Stimulated activated CD4-positive, alpha-beta T cell treated with anti-CD3 and anti-CD28 coated beads, Interleukin-12 subunit alpha, Interleukin-12 subunit beta, amount 100 ng/mL, for 4 hours (primary cell): ENCODE measurements at places on chromosomes 16 and 17.

GRCh38 chr17:5511401-5512225 lies 25.2 kb downstream of the MIS12 start:
- DNase-seq: no peak

DNA sequence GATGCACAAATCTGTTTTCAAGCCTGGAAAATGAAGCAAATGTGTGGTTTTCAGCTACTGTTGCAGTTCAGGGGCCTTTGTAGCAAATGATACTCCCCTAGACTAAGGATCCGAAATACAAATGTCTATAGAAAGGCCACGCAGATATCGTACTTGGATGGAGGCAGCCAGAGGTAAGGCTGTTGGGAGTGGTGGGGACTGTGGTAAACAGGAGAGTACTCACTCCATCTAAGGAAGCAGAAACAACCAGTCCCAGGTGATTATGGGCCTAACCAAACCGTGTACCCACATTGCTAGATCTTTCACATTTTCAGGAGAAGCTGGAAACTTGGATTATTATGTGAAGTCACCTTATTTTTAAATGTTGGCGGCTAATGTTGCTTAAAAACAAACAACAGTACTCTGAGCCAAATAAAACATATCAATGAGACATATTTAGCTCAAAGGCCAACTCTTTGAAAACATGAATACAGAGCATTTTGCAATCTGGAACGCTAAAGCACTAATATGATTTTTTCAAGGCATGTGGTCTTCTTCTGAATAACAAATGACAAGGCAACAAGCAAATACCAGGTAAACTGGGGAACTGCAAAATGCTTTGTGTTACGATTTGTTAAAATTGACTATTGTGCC lies 110.1 kb downstream of the YPEL2 start:
- DNase-seq: no peak

GRCh38 chr17:18248300-18248731 lies 10.2 kb downstream of the FLII start:
- DNase-seq: peak; percentile 45

DNA sequence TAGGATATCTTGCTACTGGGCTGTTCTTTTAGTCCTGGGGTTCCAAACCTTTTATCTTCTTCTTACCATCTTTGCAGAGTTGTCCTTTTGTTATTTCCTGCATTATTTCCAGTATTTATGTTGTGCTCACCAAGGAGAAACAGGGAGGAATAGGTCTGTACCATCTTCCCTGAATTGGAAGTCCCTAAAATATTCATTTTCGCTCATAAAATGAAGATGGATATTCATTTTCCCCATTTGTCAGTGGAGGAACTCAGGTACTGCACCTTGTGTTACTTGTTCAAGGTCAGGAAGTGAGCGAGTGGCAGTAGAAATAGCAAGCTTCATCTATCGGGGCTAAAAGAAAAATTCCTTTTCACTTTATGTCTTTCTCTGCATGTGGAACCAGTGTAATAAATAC lies 989.7 kb downstream of the CDH11 start:
- DNase-seq: no peak

GRCh38 chr17:67253384-67253783 lies 8.4 kb upstream of the HELZ start:
- DNase-seq: no peak

DNA sequence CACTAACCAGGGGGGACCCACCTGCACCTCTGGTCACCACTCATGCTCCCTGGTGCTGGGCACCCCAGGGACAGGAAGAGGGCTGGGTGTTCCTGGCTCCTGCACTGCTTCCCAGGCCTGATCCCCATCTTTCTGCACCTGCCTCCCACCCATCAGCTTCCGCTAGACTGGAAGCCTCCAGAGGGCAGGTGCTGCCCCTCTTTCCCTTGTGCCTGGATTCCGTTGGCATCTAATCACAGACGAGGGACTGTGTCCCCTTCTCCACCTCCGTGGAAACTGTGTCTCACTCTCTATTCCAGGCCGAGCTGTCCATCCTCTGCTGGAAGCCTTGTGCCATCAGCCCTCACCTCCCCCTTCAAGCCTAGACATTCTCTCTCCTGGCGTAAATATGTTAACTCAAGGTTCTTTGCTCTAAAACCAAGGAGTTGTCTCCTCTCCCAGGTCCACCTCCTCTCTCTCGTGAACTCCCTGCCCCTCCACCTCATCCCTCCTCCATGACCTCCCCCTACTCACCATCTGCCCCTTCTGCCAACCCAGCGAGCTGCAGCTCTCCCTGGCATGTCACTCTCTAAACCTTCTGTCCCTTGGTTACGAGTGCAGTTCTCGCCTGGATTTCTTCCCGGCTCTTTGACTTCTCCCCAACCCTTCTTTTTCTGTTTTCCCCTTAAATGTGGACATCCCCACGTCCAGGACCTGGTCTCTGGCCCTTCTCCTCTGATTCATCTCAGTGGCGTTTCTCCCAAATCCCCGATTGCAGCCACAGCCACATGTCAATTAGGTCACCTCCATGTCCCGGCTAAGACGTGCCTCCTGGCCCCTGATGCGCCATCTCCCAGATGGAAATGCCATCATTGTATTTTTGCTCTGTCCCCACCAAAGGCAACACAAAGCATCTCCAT lies 107.7 kb downstream of the SEC14L1 start:
- DNase-seq: no peak

GRCh38 chr17:57106107-57106835 lies 21.2 kb downstream of the AKAP1 start:
- DNase-seq: no peak

DNA sequence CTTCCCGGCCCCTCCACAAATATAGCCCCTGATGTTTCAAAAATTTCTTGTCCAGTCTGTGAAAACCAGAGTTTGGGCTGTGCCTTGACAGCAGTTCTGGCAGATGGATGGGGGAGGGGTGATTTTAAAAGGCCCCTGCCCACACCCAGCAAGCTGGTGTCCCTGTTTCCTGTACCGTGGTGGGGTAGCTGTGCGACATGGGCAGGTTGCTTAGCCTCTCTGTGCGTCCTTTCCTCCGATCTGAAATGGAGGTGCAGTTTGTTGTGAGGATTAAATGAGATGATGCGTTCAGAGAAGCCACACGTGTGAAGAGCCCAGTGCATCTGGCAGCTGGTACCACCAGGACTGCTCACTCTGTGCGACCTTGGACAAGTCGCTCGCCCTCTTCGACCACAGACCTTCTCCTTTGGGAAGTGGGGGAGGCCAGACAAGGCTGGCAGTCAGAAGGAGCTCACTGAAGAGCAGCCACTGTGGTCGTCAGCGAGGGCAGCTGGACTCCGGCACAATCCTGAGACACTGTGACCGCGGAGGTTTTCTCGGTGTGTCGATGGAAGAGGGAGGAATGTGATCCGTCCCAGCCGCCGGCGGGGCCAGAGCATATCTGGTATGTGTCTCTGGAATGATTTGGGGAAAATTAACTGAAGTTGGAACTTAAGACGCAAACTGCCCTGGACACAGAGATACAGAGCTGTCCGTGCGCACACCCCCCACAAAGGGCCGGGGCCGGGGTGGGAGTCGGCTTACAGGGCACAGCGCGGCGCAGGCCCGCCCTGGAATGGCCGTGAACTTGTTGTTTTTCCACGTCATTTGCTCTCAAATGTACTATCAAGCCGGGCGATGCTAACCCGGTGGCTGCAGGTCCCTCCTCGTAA lies 721 bp upstream of the WFIKKN2 start:
- no peak for DNase-seq

- peak; percentile 78 for DNase-seq
Measured at GRCh38 chr17:61862975-61863800, at the start of gene BRIP1. TSS of gene BRIP1 (minus strand) at chr17:61863528. CDS start at chr17:61861539, 1,989 bp downstream.

GRCh38 chr16:27677263-27677662 lies 127.3 kb downstream of the KATNIP start:
- DNase-seq: no peak

GRCh38 chr17:44086364-44087311 lies 16.1 kb downstream of the G6PC3 start:
- peak; percentile 60 for DNase-seq

DNA sequence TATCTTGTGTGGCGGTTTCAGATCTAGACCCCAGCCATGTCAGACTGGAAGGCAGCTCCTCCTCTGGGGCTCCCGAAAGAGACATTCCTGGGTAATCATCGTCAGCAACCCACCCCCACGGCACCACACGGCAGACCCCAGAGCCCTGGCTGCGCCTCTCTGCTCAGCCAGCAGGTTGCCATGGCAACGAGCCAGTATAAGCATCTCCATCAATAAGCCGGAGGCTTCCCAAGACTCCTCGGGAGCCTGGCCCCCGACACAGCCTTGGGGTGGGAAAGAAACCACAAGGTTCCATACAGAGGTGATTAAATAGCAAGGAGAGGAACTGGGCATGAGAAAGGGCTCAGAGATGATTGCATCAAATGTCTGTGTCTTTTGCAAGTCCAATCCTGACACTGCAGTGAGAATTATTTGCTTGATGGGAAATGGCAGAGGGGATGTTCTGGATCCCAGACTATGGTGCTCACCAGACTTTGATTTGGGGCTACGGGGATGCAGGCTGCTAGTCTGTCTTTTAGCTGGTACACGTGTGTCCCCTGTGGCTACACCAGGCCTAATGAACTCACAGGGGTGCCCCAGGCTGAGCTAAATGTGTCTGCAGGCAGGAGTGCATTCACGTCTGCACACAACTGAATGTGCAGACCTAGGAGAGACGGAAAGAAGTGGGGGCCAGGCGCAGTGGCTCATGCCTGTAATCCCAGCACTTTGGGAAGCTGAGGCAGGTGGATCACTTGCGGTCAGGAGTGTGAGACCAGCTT lies 320.5 kb upstream of the TNRC6C start:
- DNase-seq: no peak

- DNase-seq: no peak
Measured at GRCh38 chr17:45243750-45244149, 18.1 kb downstream of the SPATA32 start.

DNA sequence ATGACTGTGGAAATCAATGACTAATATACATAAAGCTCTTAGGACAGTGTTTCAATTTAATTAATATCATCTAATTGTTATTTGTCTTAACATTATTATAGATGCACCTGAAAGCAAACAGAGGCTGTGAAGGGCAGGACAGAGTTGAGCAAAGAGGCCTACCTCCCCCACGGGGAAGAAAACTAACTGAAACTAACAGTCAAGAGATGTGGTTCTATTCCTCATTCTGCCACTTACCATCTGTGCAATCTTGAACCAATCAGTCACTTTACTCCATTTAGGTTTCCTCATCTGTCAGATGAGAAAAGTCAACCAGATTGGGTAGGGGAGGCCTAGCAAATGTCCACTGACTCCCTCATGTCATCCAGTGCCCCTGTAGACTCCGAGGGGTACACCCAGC lies 59.1 kb downstream of the C17orf67 start:
- DNase-seq: no peak

DNA sequence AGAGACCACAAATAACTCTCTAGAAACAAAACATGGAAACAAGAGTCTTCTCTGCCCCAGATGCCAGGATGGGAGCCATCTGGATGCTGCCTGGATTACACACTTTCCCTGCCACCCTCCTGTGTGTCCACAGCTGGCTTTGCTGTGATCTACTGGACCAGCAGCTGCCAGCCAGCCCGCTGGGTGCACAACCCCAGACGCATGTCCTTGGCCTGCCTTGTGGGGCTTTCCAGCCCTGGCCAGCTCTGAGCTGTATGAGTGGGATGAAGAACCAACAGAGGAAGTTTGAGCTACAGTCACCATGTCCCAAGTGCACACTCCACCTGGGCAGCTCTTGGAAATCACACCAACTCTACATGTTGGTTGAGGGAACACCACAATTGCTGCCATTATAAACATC lies 57.0 kb upstream of the TNRC6C start:
- DNase-seq: no peak

- no peak for DNase-seq
Measured at GRCh38 chr17:2852729-2853282, 56.6 kb downstream of the RAP1GAP2 start.

GRCh38 chr16:56269811-56270684 lies 78.8 kb downstream of the GNAO1 start:
- no peak for DNase-seq

GRCh38 chr16:70428178-70428998 lies 10.5 kb downstream of the ST3GAL2 start:
- DNase-seq: no peak

DNA sequence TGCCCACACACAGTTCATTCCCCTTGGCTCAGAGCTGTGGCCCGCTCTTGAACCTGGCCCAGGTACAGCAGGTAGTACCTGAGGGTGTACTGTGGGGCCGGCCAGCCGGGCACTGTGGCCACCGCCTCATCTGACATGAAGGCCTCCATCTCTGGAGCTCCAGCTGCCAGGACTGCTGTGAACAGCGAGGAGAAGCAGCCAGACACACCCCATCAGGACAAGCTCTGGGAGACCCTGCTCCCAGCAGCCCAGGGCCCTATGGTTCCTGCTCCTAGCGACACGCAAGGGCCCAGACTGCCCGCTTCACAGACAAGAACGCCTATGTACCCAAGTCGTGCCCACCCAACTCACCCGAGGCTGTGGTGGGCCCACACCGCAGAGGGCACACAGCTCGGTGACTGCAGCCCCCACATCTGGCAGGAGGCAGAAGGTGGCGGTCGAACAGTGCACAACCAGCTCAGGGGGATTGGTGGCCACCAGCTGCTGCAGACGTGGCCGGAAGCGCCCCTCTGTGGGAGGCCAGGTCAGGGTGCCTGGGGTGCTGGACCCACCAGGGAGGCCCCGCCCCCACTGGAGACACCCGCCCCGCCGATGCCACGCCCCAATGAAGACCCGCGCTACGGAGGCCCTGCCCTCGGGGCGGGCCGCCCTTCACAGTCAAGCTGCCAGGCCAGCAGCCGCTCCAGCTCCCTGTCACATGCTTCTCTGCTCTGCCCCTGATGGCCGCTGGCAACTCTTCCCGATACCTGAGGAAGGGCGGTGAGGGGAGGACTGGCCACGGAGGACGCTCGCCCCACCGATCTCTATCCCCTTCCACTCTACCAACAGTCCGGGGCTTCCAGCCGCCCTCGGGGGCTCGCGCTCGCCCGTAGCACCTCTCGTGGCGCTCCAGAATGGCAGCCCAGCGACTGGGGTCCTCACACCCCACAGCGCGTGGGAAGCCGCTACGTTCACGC lies 1.1 kb upstream of the STUB1 start:
- peak; percentile 53 for DNase-seq

DNA sequence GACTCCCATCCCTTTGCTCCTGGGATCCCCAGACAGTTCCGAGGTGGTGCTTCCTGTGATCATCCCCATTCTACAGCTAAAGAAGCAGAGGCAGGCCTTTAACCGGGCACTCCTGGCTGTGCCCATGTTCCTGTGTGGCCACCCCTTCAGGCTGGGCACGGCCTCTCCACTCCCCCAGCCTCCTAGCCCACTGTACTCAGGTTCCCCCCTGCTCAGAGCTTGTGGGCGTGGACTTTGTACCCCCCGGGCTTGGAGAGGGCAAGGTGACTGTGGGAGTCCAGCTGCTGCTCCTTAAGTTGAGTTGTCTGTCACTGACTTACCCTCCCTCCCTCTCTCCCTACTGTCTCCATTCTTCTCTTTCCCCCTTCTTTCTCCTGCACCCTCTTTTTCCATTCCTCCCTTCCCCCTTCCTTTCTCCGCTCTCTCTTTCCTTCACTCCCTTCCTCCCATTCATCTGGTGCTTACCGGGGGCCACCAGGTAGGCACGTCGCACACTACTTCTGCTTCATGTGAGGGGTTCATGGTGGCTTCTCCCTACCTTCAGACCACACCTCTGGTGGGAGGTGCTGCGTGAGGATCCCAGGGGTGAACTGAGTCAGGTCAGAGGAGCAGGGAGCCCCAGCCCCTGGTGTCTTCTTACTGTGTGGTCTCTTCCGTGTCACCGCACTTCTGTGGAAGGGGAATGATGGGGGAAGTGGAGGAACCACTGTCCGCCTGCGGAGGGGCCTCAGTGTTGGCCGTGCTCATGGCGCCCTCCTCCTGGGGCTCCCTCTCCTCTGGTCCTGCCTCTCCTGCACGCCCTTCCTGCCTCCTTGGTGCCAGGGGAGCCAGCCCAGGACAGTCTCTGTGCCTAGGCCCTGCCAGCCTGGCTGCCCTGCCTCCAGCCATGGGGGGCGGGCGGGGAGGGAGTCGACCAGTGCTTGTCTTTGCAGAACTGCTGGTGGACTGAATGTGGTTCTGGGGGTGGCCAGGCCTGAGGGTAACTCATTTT lies 29.7 kb downstream of the CMIP start:
- no peak for DNase-seq
